Tongue (tissue), 3 donors: ENCODE measurements at places on chromosomes 11 and 22. TPM values are rescaled to one million over a fixed set of nuclear protein-coding genes. Genes with fewer than 3 reads are reported as not detected.

GRCh38 chr22:43851058-43851978 lies 11.0 kb downstream of the SULT4A1 start:
- no peak for DNase-seq

GRCh38 chr11:73656985-73657384 lies 10.6 kb downstream of the PLEKHB1 start:
- no peak for DNase-seq

- no peak for DNase-seq
These were observed 1.8 kb upstream of the SMIM35 start for GRCh38 chr11:118088531-118088930.

DNA sequence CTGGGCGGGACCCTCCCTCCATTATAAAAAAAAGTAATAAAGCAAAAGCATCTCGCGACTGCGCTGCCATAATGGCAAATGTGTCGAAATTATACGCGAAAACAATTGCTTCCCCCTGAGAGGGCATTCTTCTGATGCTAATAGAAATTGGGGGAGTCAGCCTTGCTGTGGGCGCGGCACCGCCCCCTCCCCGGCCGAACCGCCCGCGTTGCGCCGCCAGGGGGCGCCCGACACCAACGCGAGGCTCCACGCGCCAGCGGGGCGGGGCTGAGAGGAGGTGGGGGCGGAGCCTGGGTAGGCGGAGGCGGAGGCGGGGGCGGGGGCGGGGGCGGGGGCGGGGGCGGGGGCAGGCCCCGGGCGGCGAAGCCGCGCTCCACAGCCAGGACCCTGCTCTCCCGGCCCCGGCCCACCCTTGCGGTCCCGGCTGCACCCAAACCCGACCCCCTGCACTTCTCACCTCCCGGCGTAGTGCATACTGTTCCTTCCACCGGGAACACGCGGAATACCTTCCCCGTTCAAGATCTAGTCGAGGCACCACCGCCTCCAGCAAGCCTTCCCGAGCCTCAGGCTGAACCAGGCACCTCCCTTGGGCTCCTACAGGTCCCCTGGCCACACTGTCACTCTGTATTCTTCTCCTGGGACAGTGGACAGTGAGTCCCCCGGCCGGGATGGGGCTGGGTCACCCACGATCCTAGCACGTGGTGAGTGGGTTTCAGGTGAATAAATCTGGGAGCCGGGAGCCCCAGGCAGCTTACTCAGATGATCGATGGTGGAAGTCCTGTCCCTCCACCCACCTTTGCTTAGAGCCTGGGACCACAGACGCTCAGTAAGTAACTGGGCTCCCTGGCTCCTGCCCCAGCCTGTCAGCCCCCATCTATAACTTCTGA lies 15.5 kb upstream of the UPK3A start:
- peak; percentile 92 for DNase-seq

DNA sequence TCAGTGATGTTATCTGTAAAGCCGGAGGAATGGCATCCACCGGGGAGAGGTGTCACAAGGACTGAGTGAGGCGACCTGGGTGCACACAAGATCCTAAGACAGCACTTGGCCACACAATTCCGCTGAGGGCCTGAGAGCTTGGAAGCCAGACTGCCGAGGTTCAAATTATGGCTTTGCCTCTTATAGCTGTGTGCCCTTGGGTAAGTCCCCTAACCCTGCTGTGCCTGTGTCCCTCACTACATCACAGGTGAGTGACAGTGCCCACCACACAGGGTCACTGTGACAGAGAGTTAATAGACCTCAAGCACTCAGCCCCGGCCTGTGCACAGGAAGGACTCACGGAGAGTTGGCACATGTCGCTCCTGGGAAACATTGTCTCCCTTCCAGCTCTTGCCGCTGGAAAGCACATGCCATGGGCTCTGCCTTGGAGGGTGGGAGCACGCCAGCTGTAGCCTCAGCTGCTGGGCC lies 592 bp downstream of the RHOD start:
- peak; percentile 60 for DNase-seq

GRCh38 chr11:75508051-75508561 lies 17.6 kb downstream of the GDPD5 start:
- DNase-seq, result no peak

DNA sequence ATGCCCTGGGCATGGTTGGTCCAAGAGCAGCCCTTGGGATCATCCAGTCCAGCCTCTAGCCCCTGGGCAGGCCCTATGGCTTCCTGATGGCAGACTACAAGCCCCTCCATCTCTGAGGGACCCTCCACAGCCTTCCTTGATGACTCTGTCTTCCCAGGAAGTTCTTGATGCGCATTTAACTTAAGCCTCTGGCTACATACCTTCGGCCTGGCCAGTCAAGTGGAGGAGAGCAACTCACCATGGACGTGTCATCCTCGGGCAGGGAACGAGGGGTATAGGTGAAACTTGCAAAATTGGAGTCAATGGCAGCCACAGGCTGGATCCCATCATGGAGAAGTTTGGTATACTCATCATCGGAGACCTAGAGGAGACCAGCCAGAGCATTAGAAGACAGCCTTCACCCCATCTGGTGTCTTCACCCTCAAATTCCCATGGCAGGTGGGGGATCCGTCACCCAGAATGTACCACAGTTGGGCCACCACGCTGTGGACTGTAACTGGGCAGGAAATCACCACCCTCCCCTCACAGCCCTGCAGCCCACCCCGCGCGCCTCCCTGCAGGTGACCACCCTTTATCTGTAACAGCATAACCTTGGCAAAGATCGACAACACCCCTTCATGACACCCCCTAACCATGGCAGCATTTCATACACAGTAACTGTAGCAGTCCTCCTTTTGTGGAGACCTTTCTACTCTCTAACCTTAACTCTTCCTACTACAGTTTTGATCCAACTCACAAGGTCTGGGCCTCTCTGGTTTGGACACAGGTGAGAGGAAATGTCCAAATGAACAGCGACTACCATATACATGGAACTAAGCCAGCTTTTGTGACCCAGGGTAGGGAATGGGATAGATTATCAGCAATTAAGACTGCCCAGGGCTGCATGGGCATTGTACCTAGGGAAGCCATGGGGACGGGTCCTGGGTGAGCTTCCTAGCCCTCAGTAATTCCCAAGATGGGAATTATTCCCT lies 91.7 kb downstream of the PDE2A start:
- DNase-seq, result no peak

- DNase-seq, result peak; percentile 51
These were observed 3.0 kb downstream of the JAM3 start for GRCh38 chr11:134071766-134072402.

GRCh38 chr22:32665676-32666075 lies 135.8 kb upstream of the TIMP3 start:
- DNase-seq, result no peak

DNA sequence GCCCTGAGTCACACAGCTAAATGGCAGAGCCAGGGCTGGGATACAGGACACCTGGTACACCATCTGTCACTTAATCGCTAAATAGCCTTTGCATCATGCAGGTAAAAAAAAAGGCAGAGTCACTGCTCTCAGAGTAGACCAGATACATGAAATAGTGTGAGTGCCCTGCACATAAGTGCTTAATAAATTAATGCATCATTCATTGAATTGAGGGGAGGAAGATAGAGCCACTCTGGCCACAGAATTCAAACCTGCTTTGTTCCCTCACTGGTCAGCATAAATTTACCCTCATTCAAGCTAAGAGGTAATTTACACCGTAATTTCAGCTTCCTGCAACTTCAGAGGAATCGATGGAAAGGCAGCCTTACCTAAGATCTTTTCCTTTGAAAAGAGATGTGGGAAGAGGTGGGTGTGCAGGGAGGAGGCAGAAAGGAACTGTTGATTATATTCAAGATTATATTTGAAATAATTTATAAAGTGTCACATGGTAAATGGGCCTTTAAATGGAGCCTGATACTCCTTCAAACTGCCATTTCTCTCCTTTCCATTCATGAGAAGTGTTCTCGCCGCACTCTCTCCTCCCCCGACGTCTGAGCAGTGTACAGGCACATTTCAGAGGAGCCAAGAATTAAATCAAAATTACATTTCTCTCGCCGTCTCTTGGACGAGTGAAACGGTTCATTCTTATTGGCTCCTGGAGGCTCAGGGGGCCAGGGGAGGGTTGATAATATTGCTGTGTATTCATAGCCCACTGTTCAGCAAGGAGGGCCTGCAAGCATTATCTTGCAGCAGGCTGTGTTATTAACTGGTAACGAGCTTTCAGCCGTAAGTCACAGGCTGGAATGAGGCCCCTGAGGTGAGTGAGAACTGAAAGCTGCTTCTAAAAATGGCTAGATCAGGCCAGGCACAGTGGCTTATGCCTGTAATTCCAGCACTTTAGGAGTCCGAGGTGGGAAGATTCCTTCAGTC lies 52.2 kb upstream of the HMGXB4 start:
- peak; percentile 34 for DNase-seq

DNA sequence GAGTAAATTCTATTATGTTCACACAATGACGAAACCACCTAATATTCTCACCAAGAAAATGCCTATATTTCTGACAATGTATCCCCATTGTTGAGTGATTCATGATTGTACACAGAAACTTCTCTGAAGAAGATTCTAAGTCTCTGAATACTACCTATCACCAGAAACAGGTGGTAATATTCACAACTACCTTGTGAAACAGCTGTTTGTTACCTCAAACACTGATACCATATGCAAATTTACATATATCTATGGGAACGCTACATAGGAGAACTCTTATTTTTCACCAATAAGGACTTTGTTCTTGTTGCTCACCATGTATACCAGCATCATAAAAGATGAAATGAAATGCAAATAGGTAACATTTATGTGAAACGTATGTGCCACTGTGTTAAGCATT lies 59.3 kb downstream of the PDGFD start:
- DNase-seq, result no peak

DNA sequence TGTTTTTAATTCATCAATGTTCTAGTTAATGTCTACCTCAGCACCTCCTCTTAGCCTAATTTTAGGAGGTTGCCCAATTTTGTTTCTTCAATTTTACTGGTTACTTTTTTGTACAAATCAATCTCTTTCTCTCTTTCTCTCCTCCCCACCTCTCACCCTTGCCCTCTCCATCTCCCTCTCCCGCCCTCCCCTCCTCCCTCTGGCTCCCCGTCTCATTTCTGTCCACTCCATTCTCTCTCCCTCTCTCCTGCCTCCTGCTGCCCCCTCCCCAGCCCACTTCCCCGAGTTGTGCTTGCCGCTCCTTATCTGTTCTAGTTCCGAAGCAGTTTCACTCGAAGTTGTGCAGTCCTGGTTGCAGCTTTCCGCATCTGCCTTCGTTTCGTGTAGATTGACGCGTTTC lies 40.9 kb upstream of the NNMT start:
- no peak for DNase-seq

DNA sequence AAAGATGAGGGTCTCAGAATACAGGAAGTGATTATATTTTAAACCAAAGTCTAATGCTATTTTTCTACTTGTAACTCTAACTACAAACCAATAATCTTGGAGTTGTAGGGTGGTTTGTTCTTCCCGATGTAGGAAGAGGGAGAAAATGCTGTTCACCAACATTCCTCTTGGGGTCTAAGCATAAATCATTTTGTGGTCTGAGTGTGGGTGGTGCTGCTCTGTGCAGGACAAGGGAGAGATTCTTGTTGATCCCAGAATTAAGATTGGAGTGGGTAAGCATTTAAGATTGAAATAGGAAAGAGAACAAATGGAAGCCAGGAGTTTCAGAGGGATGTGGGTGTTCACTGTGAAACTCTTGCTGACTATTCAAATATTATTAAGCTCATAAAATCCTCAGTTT lies 38.6 kb upstream of the MMP13 start:
- no peak for DNase-seq

DNA sequence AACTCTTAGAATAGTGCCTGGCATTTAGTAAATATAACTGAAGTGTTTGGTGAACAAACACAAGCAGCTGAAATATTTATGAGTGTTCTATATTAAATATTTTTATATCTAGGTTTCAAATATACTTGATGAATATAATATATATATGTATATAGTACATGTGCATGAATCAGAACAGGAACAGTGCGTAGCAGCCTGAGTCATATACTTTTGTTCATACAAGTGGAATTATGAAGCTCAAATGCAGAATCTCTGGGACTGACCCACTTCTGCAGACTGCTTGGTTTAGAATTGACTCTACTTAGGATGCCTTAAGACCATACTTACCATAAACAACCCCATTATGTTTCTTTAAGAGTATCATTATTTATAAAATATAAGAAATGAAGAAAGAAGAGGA lies 997.8 kb upstream of the RAG2 start:
- no peak for DNase-seq

- no peak for DNase-seq
These were observed 221.7 kb upstream of the BLID start for GRCh38 chr11:122337704-122338103.

DNA sequence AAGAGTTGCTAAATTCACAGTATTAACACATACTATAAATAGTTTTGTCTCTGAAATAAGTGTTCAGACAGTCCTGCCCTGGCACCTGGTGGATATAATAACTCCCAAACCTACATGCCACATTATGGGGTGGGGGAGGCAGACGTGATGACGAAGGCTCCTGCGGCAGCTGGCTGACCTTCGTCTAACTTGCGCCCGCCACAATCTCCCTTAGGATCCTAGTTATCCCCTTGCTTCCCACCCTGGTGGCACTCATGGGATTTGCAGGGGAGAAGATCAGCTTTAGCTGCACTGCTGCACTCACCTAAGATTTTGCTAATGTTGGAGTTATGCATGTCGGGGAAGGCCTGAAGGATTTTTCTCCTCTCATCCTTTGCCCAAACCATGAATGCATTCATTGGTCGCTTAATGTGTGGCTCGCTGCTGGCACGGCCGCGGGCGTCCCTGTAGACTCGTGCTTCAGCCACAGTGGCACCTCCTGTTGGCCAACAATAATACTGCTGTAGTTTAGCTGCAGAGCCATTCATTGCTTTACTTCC lies 367.6 kb downstream of the SOX6 start:
- peak; percentile 64 for DNase-seq

- DNase-seq, result peak; percentile 82
These were observed 849 bp upstream of the APOBEC3B start for GRCh38 chr22:38981005-38981991.

- no peak for DNase-seq
These were observed 10.8 kb downstream of the RPS6KA4 start for GRCh38 chr11:64369440-64370421.

DNA sequence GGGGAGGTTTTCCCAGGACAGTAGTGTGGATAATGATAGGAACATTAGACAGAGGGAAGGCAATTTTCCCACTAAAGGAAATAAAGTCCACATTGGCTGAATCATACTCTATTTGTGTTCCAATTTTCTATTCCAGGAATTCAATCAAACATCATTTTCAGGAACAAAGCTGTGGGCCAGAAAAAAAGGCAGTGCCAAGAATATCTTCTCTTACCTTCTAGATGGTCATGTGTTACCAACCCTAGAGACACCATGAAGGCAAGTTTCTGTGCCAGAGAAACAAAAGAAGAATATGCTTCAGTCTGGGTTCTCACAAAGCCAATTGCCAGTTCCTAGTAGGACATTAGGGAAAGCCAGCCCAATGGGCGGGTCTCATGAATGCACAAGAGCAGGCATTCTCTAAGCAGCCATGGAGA lies 27.5 kb downstream of the LARGE2 start:
- no peak for DNase-seq

GRCh38 chr11:116910378-116910777 lies 73.0 kb upstream of the APOA1 start:
- DNase-seq, result no peak

GRCh38 chr22:29604076-29604360 lies 585 bp downstream of the NF2 start:
- peak; percentile 39 for DNase-seq

- DNase-seq, result no peak
These were observed 13.0 kb upstream of the UBASH3B start for GRCh38 chr11:122642472-122642922.

The IL17REL gene
- not detected for total RNA-seq

The VPS26B gene
- total RNA-seq, result 35.3 TPM

The KCNJ1 gene
- not detected for total RNA-seq

The MCAT gene
- 9.0 TPM for total RNA-seq

The TRIM51 gene
- not detected for total RNA-seq

The TMEM191B gene
- total RNA-seq, result not detected

The USP2 gene
- total RNA-seq, result 39.2 TPM

The PHF21A gene
- total RNA-seq, result 30.2 TPM

The SCGB1D2 gene
- not detected for total RNA-seq

The MS4A7 gene
- total RNA-seq, result 8.5 TPM
